ENCODE measurements at places on chromosomes 16 and 17. TPM values are rescaled to one million over a fixed set of nuclear protein-coding genes. Genes with fewer than 3 reads are reported as not detected.

GRCh38 chr17:38672788-38673706 lies 1.7 kb downstream of the EPOP start:
- DNase-seq: no peak
- peaks cover 17% of the 10 kb centered on the region for H3K4me1 ChIP-seq
- no peak overlapping the region for H3K27ac ChIP-seq
- H3K36me3 ChIP-seq: no peaks in the 10 kb centered on the region

DNA sequence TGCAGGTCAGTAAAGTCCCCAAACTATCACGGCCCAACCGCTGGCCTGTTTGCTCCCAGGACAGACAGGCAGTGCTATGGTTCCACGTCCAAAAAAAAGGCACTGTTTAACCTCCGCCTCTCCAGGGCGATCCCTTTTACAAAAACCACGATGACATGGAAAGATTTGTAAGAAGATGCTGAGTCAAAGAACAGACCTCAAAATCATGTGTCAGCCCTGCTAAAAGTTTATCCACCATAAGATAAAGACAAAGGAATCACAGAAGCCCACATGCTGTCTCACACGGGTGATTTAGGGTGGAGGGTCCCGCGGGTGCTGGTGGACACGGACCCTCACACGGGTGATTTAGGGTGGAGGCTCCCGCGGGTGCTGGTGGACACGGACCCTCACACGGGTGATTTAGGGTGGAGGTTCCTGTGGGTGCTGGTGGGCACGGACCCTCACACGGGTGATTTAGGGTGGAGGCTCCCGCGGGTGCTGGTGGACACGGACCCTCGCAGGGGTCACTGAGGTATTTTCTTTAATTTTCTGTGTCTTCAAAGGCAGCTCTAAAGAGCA lies 117.2 kb upstream of the METRNL start:
- no peaks in the 10 kb centered on the region for H3K27me3 ChIP-seq
- H3K36me3 ChIP-seq: peaks cover 2% of the 10 kb centered on the region
- H3K4me3 ChIP-seq: no peak overlapping the region
- no peaks in the 10 kb centered on the region for H3K4me1 ChIP-seq
- no peak overlapping the region for H3K27ac ChIP-seq
- no peak for DNase-seq

The RCVRN gene
- total RNA-seq: not detected

The DYNLL2 gene
- 46.2 TPM for total RNA-seq

The DOC2B gene
- total RNA-seq: 1.5 TPM

DNA sequence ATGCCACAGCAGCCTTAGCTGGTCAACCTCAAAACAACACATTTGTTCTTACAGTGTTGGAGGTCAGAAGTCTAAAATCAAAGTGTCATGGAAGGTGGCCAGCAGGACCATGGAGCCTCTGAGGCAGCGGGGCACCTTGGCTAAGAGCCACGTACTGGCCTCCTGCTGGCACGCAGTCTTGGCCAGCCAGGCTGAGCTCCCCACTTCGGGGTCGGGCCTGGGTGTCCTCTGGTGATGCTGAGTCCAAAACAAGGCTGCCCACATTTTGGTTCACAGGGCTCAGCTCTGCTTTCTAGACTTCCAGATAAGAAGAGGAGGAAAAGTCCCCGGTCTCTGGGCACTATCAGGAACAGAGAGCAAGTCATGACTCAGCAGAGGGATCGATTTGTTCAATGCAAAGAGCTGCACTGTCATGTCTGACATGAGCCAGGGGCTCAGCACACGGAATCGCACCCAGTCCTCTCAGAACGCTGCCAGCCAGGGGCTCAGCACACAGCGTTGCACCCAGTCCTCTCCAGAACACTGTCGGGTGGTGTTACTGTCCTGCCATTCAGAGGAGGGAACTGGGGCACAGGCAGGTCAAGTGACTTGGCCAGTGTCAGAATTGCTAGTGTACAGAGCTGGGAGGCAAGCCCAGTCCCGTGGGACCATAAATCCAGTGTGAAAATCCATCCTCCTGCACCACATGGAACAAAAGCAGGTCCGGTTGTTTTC lies 2.5 kb downstream of the LGALS9 start:
- H3K36me3 ChIP-seq: no peaks in the 10 kb centered on the region
- no peak overlapping the region for H3K27ac ChIP-seq
- no peak for DNase-seq
- H3K4me1 ChIP-seq: no peaks in the 10 kb centered on the region
- no peaks in the 10 kb centered on the region for H3K27me3 ChIP-seq
- H3K4me3 ChIP-seq: no peak overlapping the region

DNA sequence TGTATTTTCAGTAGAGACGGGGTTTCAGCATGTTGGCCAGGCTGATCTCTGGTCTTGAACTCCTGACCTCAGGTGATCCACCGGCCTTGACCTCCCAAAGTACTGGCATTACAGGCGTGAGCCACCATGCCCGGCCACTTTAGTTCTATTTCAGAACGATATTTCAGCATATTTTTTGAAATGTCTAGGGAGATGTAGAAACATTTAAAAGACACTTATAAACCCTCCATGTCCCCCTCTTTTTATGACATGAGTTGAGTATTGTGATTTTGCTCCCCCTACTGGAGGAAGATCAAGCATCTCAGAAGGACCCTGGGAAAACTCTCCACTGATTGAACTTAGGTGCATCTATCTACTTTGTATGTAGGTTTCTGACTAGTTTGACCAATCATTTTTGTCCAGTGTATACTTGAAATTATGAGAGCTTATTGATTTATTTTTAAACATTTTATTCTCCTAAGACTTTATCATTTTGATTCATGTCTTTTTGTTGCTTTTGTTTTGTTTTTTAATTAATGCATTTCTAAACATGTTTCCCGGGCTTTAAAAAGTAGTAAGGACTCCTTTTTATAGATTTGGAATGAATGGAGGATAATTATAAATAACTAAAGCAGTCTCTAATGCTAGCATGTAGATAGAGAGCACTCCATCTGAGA lies 105.1 kb downstream of the CHD9 start:
- no peaks in the 10 kb centered on the region for H3K4me1 ChIP-seq
- peaks cover 36% of the 10 kb centered on the region for H3K36me3 ChIP-seq
- no peak overlapping the region for H3K4me3 ChIP-seq
- DNase-seq: peak; percentile 48
- no peaks in the 10 kb centered on the region for H3K27me3 ChIP-seq
- no peak overlapping the region for H3K27ac ChIP-seq

GRCh38 chr16:27398894-27399853 lies 2.8 kb upstream of the IL21R start:
- no peaks in the 10 kb centered on the region for H3K27me3 ChIP-seq
- no peak for DNase-seq
- H3K4me3 ChIP-seq: no peak overlapping the region
- no peak overlapping the region for H3K27ac ChIP-seq
- no peaks in the 10 kb centered on the region for H3K36me3 ChIP-seq

The CACNA1G gene
- 0.95 TPM for total RNA-seq

DNA sequence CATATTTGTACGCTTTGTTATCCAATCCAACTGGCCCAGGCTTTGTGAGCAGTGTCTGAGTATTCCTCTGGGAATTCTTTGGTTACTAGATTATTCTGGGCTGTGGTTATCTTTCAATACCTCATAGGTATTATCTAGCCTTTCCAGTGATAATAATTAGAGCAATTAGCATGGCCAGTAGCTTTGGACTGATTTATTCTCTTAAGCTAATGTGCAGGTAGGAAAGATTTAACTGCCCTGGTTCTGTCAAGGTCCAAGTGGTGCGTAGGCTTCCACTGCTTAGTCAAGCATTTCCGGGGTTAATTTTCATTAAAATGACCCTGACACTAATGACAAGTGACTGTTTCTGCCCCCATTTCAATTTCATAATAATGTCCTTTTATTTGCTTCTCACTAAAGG lies 54.2 kb upstream of the PMFBP1 start:
- peaks cover 2% of the 10 kb centered on the region for H3K4me1 ChIP-seq
- no peaks in the 10 kb centered on the region for H3K36me3 ChIP-seq
- no peak overlapping the region for H3K4me3 ChIP-seq
- H3K27ac ChIP-seq: no peak overlapping the region

The QPRT gene
- total RNA-seq: 104 TPM

DNA sequence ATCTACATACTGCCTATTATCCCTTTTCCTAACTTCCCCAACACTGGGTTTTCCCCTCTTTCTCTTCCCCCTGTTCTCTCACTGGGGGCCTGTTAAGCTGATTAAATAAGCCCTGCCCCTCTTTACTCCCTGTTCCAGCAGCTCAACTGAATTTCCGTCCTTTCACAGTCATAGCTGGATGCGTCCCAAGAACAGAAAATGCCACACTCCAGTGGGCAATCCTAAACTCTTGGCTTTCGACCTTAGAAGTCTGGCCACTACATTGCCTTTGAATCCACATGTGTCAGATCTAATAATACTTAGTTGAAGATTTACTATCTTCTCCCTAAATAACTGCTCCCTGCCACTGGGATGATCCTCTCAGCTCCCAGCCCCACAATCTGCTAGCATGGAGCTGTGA lies 34.5 kb downstream of the KCNJ16 start:
- H3K27ac ChIP-seq: no peak overlapping the region
- peaks cover 25% of the 10 kb centered on the region for H3K27me3 ChIP-seq
- no peaks in the 10 kb centered on the region for H3K4me1 ChIP-seq
- H3K4me3 ChIP-seq: no peak overlapping the region

The ABCC1 gene
- total RNA-seq: 47.1 TPM

GRCh38 chr17:68572138-68572842 lies 28.9 kb downstream of the FAM20A start:
- H3K27ac ChIP-seq: no peak overlapping the region
- peak; percentile 11 for DNase-seq
- H3K36me3 ChIP-seq: peaks cover 39% of the 10 kb centered on the region

GRCh38 chr17:65104541-65104940 lies 32.6 kb upstream of the RGS9 start:
- no peaks in the 10 kb centered on the region for H3K4me1 ChIP-seq
- DNase-seq: no peak
- H3K4me3 ChIP-seq: no peak overlapping the region
- no peak overlapping the region for H3K27ac ChIP-seq

The SOX8 gene
- total RNA-seq: 5.1 TPM

GRCh38 chr16:85554889-85555718 lies 58.0 kb upstream of the GSE1 start:
- DNase-seq: peak; percentile 87
- no peaks in the 10 kb centered on the region for H3K36me3 ChIP-seq
- peak overlapping the region; percentile 93 for H3K4me3 ChIP-seq
- no peaks in the 10 kb centered on the region for H3K27me3 ChIP-seq

GRCh38 chr16:1787056-1787321 lies 4.2 kb downstream of the NUBP2 start:
- H3K4me3 ChIP-seq: no peak overlapping the region
- H3K27me3 ChIP-seq: no peaks in the 10 kb centered on the region
- peaks cover 4% of the 10 kb centered on the region for H3K36me3 ChIP-seq
- no peak overlapping the region for H3K27ac ChIP-seq
- DNase-seq: no peak

- H3K4me3 ChIP-seq: no peak overlapping the region
- no peaks in the 10 kb centered on the region for H3K36me3 ChIP-seq
- no peak for DNase-seq
Observed at GRCh38 chr17:57902800-57903759, 52.1 kb downstream of the CUEDC1 start.

The BAIAP3 gene
- total RNA-seq: 39.8 TPM

The TGFB1I1 gene
- total RNA-seq: 7.6 TPM

GRCh38 chr17:61875285-61875684 lies 12.0 kb upstream of the BRIP1 start:
- H3K4me1 ChIP-seq: no peaks in the 10 kb centered on the region
- H3K27me3 ChIP-seq: no peaks in the 10 kb centered on the region
- no peak overlapping the region for H3K27ac ChIP-seq
- H3K4me3 ChIP-seq: no peak overlapping the region
- H3K36me3 ChIP-seq: peaks cover 44% of the 10 kb centered on the region

The MYH11 gene
- not detected for total RNA-seq

DNA sequence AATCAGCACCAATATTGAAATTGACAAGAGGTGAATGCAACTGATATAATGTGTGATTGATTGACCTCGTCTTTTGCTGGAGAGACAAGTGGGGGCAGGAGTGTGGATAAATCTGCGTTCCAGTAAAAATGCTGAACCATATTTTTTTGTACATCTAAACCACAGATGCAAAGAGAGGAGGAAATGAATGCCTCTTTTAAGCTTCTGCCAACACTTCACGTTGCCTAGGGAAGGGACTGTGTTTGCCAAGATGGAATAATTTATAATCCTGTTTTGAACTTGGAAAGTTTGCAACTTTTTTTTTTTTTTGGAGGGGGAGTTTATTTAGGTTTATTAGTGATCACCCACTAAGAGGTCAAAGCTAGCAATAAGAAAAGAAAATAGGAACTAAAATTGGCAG lies 288.2 kb upstream of the EEF2KMT start:
- H3K4me3 ChIP-seq: no peak overlapping the region
- DNase-seq: no peak
- no peak overlapping the region for H3K27ac ChIP-seq

GRCh38 chr17:35169835-35170363 lies 22.3 kb downstream of the UNC45B start:
- no peaks in the 10 kb centered on the region for H3K27me3 ChIP-seq
- H3K36me3 ChIP-seq: no peaks in the 10 kb centered on the region
- no peaks in the 10 kb centered on the region for H3K4me1 ChIP-seq
- no peak for DNase-seq

GRCh38 chr17:16199093-16199492 lies 16.2 kb downstream of the NCOR1 start:
- DNase-seq: peak; percentile 47
- no peaks in the 10 kb centered on the region for H3K27me3 ChIP-seq
- peaks cover 3% of the 10 kb centered on the region for H3K4me1 ChIP-seq
- H3K4me3 ChIP-seq: no peak overlapping the region
- H3K36me3 ChIP-seq: peaks cover 12% of the 10 kb centered on the region

DNA sequence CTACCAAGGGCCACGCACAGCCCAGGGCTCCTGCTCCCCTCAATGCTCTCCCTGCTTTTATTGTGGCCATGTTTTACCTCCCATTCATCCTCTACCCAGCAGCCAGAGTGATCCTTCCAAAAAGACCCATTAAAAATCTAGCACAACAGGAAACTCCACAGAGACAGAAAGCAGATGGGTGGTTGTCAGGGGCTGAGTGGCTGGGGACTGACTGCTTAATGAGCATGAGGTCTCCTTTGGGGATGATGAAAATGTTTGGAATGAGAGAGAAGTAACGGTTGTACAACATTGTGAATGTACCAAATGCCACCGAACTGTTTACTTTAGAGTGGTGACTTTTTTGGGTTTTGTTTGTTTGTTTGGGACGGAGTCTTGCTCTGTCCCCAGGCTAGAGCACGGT lies 107.4 kb downstream of the GAS7 start:
- no peaks in the 10 kb centered on the region for H3K4me1 ChIP-seq
- no peaks in the 10 kb centered on the region for H3K36me3 ChIP-seq
- H3K27me3 ChIP-seq: no peaks in the 10 kb centered on the region
- H3K4me3 ChIP-seq: no peak overlapping the region

DNA sequence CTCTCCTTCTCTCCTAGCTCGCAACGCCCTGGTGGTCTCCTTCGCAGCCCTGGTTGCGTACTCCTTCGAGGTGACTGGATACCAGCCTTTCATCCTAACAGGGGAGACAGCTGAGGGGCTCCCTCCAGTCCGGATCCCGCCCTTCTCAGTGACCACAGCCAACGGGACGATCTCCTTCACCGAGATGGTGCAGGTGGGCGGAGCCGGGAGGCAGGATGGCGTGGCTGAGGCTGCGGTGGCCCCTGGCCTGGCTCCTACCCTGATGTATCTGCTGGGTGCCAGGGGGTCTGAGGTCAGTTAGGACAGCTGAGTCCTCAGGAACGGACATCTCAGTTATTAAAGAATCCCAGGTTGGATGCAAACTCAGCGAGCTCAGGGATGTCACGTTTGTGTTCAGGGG lies 16.7 kb downstream of the SLC26A11 start:
- peak; percentile 64 for DNase-seq
- no peak overlapping the region for H3K4me3 ChIP-seq
- no peak overlapping the region for H3K27ac ChIP-seq
- peaks cover 83% of the 10 kb centered on the region for H3K36me3 ChIP-seq

Measured in endodermal cell (in vitro differentiated cells).